BJ (cell line): ENCODE measurements at places on chromosomes 5 and 9.

GRCh38 chr5:97131139-97131710 is 11.2 kb downstream of the LIX1 start:
- peak; percentile 73 for DNase-seq

- no peak for DNase-seq
Observed at GRCh38 chr5:38515092-38515491, 41.4 kb downstream of the LIFR start.

GRCh38 chr9:4939118-4939561 is 45.9 kb upstream of the JAK2 start:
- DNase-seq = no peak

DNA sequence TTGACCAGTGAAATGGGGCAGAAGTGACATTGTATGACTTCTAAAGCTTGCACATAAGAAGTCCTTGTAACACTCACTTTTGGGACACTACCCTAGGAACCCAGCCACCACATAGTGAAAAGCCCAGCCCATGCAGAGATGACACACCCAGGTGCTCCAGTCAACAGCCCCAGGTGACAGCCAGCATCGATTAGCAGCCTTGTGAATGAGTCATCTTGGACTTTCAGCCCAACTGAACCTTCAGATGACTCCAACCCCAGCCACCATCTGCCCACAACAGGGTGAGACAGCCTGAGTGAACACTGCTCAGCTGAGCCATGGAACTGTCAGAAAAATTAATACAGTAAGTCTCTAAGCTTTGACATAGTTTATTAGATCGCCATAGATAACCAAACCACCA is 458.6 kb downstream of the ZSWIM6 start:
- DNase-seq = no peak

- no peak for DNase-seq
Observed at GRCh38 chr9:137076636-137077009, 694 bp upstream of the UAP1L1 start.

DNA sequence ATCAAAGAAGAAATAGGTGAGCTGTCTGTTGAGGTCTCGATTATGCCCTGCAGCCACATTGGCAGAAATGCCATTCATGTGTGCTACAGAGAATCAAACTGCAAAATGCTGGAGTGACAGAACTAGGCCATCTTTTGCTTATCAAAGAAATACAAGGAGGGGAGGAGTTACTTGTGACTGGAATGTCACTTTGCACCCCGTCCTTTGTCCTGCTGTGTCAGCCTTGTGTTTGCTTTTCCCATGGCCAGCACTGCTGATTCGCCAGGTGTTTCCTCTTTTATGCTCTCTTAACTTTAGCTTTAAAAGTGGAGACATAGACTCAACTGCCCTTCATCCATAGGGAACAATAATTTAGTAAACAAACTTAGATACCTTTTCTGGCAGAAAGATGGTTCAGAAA is 54.3 kb downstream of the SLC46A2 start:
- DNase-seq = no peak

DNA sequence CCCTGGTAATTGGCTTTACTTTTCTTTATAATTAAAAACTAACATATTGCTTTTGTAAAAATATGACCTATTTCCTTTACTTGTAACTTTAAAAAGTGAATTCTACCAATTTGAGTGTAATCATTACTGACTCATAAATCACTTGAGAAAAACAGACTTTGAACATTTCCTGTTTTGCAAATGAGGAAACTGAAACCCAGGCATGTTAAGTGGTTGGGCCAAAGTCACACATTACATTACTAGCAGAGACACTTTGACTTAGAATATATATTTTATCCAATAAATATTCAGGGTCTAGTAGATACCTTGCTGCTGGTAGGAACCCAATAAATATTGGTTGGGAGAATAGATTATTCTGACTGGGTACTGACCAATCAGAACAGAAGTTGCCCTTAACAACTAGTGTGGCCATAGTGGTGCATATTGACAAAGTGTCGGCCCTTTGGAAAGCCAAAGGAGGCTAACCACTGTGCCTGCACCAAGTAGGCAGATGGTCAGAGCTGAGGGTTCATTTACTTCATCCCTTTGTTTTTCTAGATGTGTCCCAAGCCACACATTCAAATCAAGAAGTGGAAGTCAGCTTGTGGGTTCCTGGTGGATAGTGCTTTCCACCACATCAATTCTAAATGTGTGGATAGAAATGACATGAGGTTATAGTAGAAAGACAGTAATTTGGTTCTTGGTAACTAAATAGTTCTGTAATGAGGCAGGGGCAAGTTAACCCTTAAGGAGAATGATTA is 365.1 kb upstream of the RIOK2 start:
- no peak for DNase-seq
